CD8-positive, alpha-beta T cell (primary cell): ENCODE measurements at places on chromosomes 6 and 20. TPM values are rescaled to one million over a fixed set of nuclear protein-coding genes. Genes with fewer than 3 reads are reported as not detected.

FOXP4 gene
- 9.9 TPM for total RNA-seq

MOG gene
- total RNA-seq: not detected

SYNE1 gene
- 90.2 TPM for total RNA-seq

GTSF1L gene
- not detected for total RNA-seq

JARID2 gene
- 31.2 TPM for total RNA-seq

GRCh38 chr6:15402406-15403045, 156.7 kb downstream of the JARID2 start:
- no peak for DNase-seq

DNA sequence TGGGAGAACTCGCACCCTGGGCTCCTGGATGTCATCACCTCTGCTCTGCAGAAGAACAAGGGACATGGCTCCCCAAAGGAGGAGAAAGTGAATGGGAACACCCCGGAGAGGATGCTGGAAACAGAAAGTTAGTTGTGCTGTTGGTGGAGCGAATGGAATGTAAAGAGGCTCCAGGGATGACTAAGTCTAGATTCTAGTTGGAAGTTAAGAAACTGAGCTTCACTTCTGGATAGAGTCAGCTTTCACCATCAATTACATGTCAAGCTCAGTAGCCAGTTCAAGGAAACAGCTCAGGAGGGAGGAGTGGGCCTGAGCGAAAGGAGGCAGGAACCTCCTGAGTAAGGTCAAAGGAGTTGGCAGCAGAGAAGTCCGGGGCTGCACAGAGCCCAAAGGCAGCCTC, 132.1 kb upstream of the ARID1B start:
- no peak for DNase-seq

DNA sequence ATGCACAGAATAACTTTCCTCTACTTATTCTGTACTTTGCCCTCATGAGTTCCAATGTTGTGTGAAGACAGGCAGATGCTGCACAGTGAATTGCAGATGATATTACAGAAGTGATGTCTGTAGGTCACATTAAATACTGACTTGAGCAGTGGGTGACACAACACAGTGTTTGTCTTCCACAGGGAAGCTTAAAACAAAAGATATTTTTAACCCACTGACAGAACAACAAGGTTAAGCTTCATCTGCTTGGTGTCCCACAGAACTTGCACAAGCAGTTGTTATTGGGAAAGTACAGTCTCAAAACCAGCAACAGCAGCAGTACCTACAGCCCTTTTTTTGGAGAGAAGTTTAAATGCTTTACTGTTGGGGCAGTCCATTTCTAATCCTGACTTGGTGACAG, 10.5 kb downstream of the SUMO4 start:
- DNase-seq: no peak

DNA sequence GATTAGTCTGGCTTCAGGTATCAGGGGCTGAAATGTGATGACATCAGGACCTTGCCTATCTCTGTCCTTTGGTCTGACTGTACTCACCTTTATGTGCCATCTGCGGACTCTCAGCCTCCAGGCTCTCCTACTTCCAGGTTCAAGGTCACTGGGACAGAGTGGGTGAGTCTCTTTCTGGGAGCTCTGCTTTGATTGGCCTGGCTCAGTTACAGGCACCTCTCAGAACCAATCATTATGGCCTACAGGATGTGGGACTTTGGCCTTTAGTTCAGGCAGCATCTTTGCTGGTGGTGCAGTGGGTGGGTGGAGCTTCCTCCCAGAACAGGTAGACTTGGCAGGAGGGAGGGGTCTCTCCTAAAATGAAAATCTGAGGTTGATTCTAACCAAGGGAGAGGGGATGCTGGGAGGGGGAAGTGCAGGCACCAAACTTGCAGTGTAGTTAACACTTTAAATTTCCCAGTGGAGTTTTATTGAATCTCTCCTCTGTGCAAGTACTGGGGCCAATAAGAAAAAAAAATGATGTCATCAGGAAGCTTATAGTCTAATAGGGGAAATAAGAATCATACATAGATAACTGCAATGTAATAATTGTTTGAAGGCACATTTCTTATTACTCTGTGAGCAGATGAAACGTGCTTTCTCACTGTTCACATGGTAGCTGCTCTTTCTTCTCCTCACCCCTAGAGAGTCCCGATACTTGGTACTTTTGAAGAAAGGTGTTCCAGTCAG, 53.4 kb downstream of the SLC24A3 start:
- no peak for DNase-seq

DNA sequence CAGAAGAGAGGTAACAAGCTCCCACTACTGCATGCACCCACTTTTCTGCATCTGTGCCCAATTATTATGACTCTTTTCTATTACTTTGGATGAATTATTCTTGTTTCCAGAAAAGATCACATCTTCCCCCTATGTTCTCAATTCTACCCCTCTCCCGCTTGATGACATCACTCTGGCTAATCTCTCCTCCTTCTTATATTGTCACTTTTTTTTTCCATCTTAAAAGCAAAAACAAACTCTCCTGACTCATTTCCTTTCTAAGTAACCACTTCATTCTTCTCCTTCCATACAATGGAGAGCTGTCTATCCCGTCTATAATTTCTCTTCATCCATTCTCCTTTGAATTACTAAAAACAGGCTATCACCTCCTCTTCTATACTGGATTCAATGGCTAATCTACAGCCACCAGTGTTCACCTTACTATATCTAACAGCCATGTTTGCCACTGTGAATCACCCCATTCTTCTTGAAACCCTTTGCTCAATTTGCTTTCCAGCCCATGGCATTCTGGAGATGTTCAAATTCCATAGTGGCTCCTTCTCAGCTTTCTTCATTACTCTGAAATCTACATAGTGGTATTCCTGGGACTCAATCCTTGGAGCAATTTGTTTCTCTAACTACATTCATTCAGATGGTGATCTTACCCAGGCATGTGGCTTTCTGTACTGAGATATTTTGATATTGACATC, 378.4 kb downstream of the ARHGAP18 start:
- DNase-seq: no peak

- DNase-seq: no peak
Measured at GRCh38 chr6:170044836-170045562, 245.9 kb downstream of the DLL1 start.

- DNase-seq: no peak
Measured at GRCh38 chr6:128642132-128642531, 121.7 kb upstream of the PTPRK start.

GRCh38 chr6:42841844-42842584, 37.4 kb upstream of the RPL7L1 start:
- DNase-seq: no peak

GRCh38 chr6:133435065-133435728, 194.0 kb downstream of the EYA4 start:
- DNase-seq: no peak

- DNase-seq: no peak
Measured at GRCh38 chr6:134657751-134658527, 292.0 kb downstream of the ALDH8A1 start.

- DNase-seq: no peak
Measured at GRCh38 chr6:54958446-54958845, 111.9 kb downstream of the FAM83B start.

GRCh38 chr6:161639772-161640171, 365.9 kb upstream of the AGPAT4 start:
- no peak for DNase-seq

GRCh38 chr6:3321875-3322274, 63.1 kb downstream of the PSMG4 start:
- no peak for DNase-seq

DNA sequence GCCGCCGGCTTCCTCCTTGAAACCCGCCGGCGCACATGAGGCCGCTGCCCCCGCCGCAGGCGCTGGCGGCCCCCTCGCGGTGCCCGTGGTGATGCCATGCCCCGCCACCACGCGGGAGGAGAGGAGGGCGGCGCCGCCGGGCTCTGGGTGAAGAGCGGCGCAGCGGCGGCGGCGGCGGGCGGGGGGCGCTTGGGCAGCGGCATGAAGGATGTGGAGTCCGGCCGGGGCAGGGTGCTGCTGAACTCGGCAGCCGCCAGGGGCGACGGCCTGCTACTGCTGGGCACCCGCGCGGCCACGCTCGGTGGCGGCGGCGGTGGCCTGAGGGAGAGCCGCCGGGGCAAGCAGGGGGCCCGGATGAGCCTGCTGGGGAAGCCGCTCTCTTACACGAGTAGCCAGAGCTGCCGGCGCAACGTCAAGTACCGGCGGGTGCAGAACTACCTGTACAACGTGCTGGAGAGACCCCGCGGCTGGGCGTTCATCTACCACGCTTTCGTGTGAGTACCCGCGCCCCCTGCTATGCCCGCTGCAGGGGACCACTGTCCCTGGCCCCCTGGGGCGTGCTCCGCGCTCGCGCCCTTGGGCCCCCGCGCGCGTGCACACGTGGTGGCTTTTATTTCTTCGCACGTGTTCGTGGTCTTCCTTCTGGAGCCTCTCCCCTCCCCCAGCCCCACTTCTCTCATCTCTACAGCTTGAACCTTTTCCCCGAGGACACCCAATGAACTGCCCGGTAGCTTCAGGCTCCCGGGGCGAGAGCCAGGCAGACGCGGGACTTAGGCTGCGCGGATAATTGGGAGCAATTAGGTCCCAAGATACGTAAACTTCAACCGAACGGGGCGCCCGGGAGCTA, 453 bp downstream of the KCNQ5 start:
- DNase-seq: peak; percentile 34

DNA sequence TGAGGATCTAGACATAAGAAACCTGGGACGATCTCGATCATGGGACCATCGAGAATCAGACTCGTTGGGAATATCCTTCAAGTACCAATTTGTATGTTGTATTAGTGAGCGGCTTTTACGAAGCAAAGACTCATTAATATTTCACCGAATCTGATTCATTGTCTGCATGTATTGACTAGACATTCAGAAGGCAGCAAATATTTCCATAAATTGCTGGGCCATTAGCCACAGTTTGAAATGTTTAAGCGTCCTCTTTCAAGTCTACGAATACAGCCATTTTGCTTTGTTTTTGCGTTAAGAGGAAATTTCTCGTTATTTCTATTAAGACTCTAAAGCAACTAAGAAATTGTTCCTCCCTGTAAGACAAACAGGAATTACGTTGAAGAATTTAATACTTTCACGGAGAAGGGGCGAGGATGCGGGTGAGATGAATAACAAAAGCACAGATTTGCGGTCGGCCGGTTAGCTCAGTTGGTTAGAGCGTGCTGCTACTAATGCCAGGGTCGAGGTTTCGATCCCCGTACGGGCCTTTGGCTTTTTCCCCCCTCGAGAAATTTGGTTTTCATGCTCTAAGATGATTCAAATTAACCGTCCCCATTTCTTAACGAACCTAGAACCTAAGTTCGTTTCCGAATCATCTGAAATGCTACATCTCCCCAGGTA, 18.5 kb downstream of the POM121L2 start:
- no peak for DNase-seq
